ENCODE measurements at places on chromosomes 3 and 15.

DNA sequence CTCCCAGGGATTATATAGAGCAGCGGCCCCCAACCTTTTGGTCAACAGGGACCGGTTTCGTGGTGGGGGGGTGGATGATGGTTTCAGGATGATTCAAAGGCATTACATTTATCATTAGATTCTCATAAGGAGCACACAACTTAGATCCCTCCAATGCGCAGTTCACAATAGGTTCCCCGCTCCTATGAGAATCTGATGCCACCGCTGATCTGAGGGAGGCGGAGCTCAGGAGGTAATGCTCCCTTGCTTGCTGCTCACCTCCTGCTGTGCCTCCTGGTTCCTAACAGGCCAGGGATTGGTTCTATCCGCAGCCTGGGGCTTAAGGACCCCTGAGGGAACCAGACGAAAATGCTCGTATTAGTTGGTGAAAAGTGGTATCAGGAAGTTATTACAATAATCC is 1.3 kb upstream of the HACD2 start:
- H3K27ac ChIP-seq, result no peak overlapping the region
- no peaks in the 10 kb centered on the region for H3K27me3 ChIP-seq
- DNase-seq, result no peak
- peaks cover 31% of the 10 kb centered on the region for H3K4me1 ChIP-seq
- no peak overlapping the region for H3K4me3 ChIP-seq

- DNase-seq, result no peak
- H3K27me3 ChIP-seq, result no peaks in the 10 kb centered on the region
- no peaks in the 10 kb centered on the region for H3K4me1 ChIP-seq
- no peaks in the 10 kb centered on the region for H3K36me3 ChIP-seq
- no peak overlapping the region for H3K4me3 ChIP-seq
- H3K27ac ChIP-seq, result peak overlapping the region; percentile 8
Observed at GRCh38 chr15:63942486-63943365, 103.6 kb downstream of the DAPK2 start.

GRCh38 chr3:40639006-40639405 is 114.2 kb downstream of the ZNF621 start:
- H3K27ac ChIP-seq, result no peak overlapping the region
- H3K36me3 ChIP-seq, result no peaks in the 10 kb centered on the region
- no peak overlapping the region for H3K4me3 ChIP-seq
- DNase-seq, result no peak

- peaks cover 39% of the 10 kb centered on the region for H3K4me1 ChIP-seq
- no peaks in the 10 kb centered on the region for H3K27me3 ChIP-seq
- peak overlapping the region; percentile 70 for H3K27ac ChIP-seq
- H3K36me3 ChIP-seq, result no peaks in the 10 kb centered on the region
- no peak overlapping the region for H3K4me3 ChIP-seq
- no peak for DNase-seq
Observed at GRCh38 chr3:64488939-64489338, 198.9 kb downstream of the ADAMTS9 start.

- H3K27ac ChIP-seq, result no peak overlapping the region
- peaks cover 7% of the 10 kb centered on the region for H3K4me1 ChIP-seq
- no peak for DNase-seq
- no peaks in the 10 kb centered on the region for H3K27me3 ChIP-seq
Observed at GRCh38 chr15:40011303-40011702, 27.7 kb downstream of the SRP14 start.

- peaks cover 13% of the 10 kb centered on the region for H3K27me3 ChIP-seq
- H3K27ac ChIP-seq, result no peak overlapping the region
- H3K4me1 ChIP-seq, result peaks cover 7% of the 10 kb centered on the region
- DNase-seq, result no peak
- H3K36me3 ChIP-seq, result no peaks in the 10 kb centered on the region
Observed at GRCh38 chr15:74345051-74345450, 22.4 kb downstream of the CYP11A1 start.

DNA sequence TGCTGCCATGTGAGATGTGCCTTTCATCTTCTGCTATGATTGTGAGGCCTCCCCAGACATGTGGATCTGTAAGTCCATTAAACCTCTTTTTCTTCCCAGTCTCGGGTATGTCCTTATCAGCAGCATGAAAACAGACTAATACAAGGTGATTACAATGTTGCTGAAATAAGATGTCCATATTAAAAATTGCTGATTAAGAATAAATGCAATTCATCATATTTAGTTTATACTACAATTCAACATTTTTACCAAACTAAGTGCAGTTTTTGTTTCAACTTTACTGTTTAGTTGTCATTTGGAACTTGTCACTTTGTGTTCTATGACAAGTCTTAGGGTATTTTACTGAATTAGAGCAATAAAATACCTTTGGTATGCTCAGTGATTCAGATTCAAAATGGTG is 127.6 kb upstream of the TMCO5A start:
- H3K27ac ChIP-seq, result no peak overlapping the region
- no peak for DNase-seq
- H3K36me3 ChIP-seq, result no peaks in the 10 kb centered on the region

DNA sequence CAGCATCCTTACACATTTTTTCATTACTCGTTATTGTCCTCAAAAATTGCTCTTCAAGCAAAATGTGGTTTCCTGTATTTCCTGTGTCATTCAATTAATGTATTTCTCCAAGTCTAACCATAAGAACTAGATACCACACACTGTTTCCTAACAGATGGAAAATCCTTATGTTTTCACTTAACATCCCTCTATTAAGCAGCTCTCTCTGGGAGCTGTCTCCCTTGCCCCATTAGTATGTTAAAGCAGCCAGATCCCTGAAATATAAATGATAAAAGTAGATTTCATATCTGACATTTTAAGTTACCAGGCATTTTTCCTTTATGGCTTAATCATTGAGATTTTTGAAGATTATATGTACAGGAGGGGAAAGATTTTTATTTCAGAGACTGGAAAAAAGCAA is 15.9 kb downstream of the PFN2 start:
- no peak overlapping the region for H3K4me3 ChIP-seq
- H3K36me3 ChIP-seq, result peaks cover 19% of the 10 kb centered on the region
- DNase-seq, result no peak
- H3K27me3 ChIP-seq, result no peaks in the 10 kb centered on the region
- H3K4me1 ChIP-seq, result no peaks in the 10 kb centered on the region
- no peak overlapping the region for H3K27ac ChIP-seq
